ENCODE measurements at places on chromosomes 13 and 19.

DNA sequence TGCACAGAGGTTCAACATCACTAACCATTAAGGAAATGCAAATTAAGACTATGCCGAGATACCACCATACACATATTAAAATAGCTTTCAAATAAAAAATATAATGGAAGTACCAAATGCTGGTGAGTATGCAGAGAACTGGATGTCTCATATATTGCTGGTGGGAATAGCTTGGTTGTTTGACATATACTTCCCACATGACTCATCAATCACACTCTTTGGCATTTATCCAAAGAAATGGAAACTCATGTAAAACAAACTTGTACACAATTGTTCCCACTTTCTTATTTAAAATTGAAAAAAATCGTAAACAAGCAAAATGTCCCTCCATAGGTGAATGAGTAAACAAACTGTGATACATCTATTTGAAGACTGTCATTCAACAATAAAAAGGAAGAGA, 982.6 kb upstream of the ATXN8OS start:
- DNase-seq: no peak

- peak; percentile 10 for DNase-seq
These were observed 5.8 kb upstream of the ONECUT3 start for GRCh38 chr19:1747285-1748114.

- DNase-seq: no peak
These were observed 100.3 kb upstream of the WASF3 start for GRCh38 chr13:26457212-26457611.

- no peak for DNase-seq
These were observed 98.2 kb upstream of the MCF2L start for GRCh38 chr13:112870737-112871287.

- DNase-seq: no peak
These were observed 50.2 kb downstream of the CPAMD8 start for GRCh38 chr19:16976446-16976845.

- DNase-seq: no peak
These were observed 4.6 kb downstream of the TM9SF2 start for GRCh38 chr13:99505814-99506269.

- DNase-seq: no peak
These were observed 10.0 kb downstream of the KLC3 start for GRCh38 chr19:45350477-45351058.

- DNase-seq: peak; percentile 90
These were observed 18.5 kb downstream of the TMED1 start for GRCh38 chr19:10817291-10818038.

GRCh38 chr13:19067767-19068166, 113.9 kb downstream of the TUBA3C start:
- no peak for DNase-seq
